ENCODE measurements at places on chromosomes 2 and 18.
A peak's percentile ranks its signal among the peaks of the same experiment; 100 is the strongest.

DNA sequence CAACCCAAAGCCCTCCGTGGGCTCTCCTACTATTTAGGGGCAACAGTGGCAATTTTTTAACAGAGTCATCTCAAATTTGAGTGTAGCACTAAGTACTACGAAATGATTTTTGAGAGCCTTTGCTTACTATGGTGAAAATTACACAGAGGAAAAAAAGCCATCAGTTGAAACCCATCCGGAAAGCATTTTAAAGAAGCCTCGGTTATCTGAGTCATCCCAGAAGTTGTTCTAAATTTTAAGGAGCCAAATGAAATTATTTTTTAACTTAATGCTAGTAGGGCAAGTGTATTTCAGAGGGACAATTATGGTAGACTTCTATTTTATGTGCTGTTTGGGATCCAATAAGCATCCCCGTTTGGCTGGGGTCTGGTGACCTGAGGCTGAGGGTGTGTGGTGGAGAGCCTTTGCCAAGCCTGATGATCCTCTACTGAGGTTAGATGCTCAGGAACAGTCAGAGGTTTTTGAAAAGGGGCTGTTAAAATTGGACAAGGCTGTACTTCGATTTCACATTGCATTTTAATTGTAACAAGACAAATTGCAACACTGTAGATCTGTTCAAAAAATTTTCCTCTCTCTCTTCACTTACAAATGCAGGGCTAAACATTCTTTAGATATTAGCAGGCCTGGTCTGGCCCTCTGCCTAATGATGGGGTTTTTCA is 47.0 kb downstream of the RAPGEF4 start:
- no peak for DNase-seq

GRCh38 chr18:56168049-56168781 is 470.2 kb downstream of the TXNL1 start:
- no peak for DNase-seq

DNA sequence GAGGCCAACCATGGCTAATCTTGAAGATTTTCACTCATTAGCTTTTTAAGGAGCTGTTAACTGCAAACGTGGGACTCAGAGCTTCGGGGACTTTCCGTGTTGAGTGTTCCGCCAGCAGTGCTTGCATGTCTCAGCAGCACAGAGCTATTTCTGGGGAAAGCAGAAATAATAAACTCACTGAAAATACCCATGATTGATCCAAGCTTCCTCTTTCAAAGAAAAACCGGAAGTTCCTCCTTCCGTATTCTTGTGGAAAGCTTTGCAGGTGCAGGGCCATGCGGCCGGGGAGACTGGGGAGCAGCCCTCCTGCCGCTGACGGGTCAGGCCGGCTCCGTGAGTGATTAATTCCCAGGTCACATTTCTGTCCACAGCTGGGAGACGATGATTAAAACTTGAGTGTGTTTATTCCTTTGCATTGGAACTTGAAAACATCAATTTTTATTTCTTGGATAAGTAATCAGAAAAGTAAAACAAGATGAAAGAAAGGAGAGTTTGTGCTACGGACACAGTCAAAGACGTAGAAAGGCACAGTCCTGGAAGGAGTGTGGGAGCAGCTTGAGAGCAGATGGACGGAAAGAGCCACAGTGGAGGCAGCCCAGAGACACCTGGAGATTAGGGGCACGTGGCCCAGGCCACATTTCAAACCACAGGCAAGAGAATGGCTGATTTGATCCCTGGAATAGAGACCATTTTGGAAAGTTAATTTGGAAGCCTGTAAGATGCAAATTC is 54.2 kb upstream of the CTDP1 start:
- DNase-seq = no peak

GRCh38 chr2:38483776-38484501 is 106.9 kb upstream of the ATL2 start:
- DNase-seq = no peak

- DNase-seq = peak; percentile 31
Observed at GRCh38 chr2:88451811-88452564, 505 bp downstream of the FOXI3 start.

GRCh38 chr18:26719896-26720295 is 145.6 kb downstream of the AQP4 start:
- DNase-seq = no peak

- no peak for DNase-seq
Observed at GRCh38 chr18:72201032-72201431, 343.1 kb downstream of the CBLN2 start.

DNA sequence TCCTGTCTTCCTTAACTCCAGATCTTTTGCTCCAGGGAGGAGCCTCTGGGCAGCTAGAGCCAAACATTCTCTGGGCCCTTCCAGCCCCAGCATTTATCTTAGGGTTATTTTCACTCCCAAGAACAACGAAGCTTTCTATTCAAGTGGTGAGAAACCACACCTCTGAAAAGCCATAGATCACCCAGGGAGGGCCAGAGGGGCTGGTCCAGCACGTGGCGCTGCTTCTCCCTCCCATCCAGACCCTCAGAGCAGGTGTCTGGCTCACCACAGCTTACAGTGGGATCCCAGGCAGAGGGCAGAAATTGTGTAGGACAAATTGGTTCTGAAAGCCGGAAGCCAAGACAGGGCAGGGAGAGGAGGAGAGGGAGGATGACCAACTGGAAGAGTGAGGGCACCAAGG is 74.0 kb upstream of the PKDCC start:
- DNase-seq = no peak

DNA sequence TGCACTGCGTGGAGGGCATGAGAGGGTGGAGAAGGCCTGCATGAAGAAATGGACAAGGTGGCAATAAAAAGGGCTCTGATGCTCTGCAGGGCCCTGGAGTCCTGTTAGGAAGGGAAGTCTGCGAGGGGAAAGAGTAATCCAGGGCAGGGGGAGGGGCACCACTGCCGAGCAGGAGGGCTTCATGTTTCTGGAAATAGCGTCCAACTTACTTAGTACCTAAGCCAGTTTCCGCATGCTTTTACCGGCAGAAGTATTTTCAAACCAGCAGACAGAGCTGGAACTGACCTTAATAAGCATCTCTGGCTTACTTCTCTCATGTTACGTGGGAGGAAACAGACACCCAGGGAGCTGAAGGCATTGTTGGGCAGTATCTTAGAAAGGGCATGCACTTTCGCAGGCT is 156.7 kb downstream of the GALNT14 start:
- DNase-seq = no peak

GRCh38 chr18:63511285-63511684 is 30.9 kb upstream of the SERPINB12 start:
- peak; percentile 14 for DNase-seq

DNA sequence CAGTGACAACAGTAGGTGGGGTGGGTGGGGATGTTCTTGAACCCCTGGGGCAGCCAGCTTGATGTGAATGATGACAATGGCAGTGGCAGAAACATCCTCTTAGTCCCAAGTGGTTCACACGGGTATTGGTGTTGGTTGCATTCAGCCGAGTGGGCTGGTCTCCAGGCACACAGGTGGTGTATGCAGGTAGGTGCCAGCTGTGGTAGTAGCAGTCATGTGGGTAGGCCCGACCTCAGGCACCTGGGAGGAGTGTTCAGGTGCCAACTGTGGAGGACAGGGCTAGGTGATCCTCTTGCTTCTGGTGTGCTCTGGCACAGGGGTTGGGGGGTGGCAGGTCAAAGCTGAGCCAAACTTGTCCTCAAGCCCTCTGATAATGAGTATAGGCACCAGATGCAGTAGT is 327.6 kb upstream of the CYP26B1 start:
- DNase-seq = no peak

DNA sequence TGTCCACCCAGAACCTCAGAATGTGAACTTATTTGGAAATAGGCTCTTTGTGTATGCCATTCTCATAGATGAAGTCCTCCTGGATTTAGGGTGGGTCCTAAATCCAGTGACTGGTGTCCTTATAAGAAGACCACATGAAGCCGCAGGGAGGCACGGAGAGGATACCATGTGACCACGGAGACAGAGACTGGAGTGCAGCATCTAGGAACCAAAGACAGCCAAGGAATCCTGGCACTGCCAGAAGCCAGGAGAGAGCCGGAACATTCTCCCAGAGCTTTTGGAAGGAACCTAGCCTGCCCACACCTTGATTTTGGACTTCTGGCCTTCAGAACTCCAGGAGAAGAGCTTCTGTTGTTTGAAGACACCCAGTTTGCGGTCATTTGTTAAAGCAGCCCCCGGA is 49.7 kb downstream of the ARL4C start:
- DNase-seq = no peak

DNA sequence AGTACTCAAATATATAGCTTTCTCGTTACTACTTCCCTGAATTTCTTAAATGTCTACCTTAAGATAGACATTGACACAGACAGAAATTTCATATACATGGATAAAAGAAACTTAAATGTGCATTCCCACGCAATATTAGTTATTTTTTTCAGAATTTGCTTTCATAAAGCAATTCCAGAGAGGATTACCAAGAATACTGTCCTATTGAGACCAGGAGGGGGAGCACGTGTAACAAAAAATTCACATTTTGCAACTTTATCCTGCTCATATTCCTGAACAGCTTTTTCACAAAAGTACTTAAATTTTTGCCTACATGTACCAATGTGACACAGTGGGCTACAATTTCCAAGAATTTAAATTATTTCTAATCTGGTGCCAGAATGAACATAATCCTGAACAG is 30.7 kb upstream of the ERCC3 start:
- no peak for DNase-seq

DNA sequence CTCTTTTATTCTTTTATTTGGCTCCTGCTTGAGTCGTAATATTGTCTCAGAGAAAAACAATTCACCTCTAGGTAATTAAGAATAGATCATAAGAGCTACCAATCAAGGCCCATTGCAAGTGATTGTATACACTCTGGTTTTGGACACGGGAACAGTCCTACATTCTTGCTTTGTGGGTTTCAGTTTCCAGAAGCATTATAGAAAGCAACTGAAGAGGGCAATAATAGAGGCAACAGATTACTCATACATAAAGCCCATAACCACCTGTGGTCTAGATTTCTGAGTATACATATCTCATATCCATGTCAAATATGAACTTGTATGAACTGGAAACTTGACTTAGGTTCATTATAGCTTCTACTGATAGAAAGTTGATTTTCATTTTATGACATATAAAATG is 65.4 kb downstream of the DIS3L2 start:
- no peak for DNase-seq

- no peak for DNase-seq
Observed at GRCh38 chr2:170122883-170123547, 54.9 kb upstream of the MYO3B start.

DNA sequence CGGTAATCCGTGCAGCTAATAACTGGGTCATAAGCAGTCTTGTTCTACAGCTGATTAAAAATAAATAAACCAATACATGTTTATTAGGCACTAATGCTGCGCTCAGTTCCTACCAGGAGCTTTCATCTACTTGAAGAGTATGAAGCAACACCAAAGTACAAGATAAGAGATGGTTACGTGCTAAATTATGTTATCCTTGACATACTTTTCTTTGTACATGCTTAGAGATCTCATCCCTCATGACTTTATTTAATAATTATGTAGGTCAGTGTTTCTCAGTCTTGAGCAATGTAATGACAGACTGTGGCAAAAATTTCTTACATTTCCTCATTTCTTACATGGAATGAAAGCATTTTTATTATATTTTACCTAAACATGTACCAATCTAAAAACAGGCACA is 54.6 kb upstream of the COBLL1 start:
- no peak for DNase-seq

DNA sequence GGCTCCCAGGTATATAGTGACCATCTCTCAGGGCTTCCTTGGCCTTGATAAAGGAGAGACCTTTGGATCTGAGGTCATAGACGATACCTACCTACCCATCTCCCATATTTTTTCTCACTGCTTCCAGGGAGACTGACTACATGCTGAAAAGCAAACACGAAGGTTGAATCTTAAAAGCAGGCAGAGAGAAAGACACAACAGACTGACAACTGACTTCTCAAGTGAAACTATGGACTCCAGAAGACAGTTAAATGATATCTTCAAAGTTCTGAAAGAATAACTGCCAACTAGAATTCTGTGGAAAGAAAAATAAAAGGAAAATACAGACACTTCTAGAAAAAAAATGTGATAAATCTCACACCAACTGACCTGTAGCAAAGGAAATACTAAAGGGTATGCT is 76.5 kb upstream of the HAAO start:
- no peak for DNase-seq

DNA sequence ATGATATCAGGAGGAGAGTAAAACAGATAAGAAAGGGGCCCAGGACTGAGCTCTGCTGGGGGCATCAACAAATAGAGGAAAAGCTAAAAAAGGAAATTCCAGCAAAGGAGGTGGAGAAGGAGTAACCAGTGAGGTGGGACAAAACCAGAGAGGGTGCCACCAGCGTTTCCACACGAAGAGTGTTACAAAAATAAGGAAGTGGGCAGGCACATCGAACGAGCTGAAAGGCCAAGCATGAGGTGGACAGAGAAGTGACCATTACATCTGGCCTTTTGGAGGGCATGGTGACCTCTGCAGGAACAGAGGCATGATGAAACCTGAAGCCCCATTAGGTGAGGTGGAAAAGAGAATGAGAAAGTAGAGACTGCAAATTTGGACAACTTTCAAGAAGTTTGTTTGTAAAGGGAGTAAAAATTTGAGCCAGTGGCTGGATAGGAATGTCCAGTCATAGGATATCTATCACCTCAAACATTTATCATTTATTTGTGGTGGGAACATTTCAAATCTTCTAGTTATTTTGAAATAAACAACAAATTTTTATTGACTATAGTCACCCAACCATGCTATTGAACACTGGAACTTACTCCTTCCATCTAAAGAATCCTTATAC is 18.4 kb upstream of the VIT start:
- no peak for DNase-seq

- DNase-seq = no peak
Observed at GRCh38 chr2:160646684-160647444, 153.3 kb upstream of the RBMS1 start.

DNA sequence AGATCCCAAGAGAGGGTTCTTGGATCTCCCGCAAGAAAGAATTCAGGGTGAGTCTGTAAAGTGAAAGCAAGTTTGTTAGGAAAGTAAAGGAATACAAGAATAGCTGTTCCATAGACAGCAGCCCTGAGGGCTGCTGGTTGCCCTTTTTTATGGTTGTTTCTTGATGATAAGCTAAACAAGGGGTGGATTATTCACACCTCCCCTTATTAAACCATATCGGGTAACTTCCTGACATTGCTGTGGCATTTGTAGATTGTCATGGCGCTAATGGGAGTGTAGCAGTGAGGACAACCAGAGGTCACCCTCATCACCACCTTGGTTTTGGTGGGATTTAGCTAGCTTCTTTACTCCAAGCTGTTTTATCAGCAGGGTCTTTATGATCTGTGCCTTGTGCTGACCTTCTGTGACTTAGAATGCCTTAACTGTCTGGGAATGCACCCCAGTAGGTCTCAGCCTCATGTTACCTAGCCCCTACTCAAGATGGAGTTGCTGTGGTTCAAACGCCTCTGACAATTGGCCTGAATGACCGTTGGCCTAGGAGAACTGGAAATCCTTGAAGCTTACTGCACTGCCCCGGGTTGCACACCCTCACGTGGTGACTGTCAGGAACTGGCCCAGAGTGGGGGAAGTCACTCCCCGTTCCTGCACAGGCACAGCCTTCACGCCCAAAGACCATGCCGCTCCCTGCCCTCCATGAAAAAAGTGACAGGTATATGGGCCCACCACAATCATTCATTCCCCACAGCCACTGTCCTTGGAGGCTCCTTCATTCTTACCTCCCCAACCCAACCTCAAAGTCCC is 136.9 kb downstream of the SEPTIN10 start:
- DNase-seq = no peak

All from NCI-H1105 (cell line).